Esophagus mucosa (tissue), 1 donor: ENCODE measurements at places on chromosomes 6 and 20.

- no peak for ATAC-seq
Observed at GRCh38 chr20:1722513-1723050, 65.0 kb upstream of the SIRPG start.

DNA sequence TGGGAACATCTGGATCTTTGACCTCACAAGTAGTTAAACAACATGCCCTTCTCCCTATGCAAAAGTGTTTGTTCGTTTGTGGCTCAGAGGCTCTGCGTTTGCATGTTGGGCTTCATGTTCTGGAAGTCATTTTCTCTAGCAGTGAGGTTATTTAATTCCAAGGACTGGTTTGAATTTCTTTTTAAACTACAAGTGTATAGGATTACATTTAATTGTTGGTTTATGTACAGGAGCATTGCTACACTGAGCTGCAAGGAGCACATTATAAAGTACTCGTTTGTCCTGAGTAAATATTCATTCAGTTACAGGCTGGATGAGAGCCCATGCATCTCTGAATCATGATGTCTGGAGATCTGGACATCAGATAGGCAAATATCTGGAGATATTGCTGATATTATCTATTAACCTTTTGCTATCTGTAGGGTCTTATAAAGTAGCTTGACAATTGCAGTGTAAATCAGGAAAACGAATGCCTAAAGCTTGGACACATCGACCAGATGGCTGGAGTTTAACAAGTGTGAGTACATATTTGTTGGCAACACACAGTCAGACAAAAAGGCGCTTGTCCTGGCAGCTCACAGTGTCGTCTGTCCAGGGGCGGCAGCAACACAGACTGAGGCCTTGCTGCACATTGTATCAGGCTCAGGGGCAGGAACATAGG is 84.6 kb downstream of the PDE7B start:
- no peak for ATAC-seq

GRCh38 chr6:120853489-120853888 is 480.8 kb downstream of the TBC1D32 start:
- no peak for ATAC-seq

DNA sequence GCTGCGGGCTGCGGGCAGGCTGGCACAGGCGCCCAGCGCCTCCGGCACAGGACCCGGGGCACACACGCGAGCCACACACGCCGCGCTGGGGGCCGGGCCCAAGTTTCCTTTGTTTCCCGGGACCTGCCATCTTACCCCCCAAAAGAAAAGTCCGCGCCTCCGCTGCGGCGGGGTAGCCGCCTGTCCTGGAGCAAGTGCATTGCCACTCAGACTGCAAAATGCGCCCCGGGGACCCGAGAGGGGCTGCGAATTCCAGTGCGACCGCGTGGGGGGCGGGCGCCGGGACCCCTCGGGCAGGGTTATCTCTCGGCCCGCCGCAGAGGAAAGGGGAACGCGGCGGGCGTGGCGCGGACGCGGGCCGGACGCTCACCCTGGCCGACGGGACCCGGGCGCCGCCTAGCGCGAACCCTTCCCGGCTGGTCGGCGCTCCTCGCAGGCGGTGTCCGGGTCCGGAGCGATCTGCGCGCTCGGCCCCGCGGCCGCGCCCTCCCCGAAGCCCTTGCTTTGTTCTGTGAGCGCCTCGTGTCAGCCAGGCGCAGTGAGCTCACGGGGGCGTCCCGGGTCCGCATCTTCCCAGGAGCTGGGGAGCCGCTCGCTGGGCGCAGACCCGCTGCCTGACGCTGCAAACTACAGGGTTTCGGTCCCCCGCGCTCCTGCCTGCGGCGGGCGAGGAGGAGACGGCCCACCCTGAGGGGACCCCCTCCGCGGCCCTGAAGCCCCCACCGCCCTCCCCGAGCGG is 639 bp upstream of the CD24 start:
- ATAC-seq, result peak; percentile 62

DNA sequence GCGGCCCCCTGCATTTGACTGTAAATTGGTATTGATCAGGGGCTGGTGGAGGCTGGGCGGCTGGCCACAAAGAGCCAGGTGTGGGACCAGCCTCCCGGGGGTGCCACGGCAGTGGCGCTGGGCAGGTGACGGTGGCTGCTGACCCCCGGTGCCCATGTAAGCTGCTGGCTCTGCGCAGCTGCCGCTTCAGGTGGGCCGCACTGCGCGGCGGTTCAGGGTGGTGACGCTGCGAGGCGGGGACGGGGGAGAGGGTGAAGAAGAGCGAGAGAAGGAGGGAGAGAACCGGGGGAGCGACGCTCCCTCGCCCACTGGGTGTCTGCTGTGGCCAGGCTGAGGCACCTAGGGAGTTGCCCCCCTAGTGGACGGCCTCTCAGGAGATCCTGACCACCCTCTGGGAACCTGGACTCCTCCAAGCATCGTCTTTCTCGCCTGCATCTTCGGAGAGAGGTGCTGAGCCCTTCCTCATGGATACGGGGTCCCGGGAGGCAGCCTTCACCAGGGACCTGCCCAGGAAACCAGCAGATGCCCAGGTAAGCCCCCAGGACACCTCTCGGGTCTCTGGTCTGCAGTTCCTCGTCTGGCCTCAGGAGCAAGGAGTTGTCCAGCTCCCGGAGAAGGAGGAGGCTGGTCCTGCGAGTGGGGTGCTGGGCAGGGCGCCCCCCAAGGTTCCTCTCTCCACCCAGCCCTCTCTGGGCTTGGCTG is 77.5 kb upstream of the GATA5 start:
- ATAC-seq, result no peak

- no peak for ATAC-seq
Observed at GRCh38 chr6:90107771-90108282, 188.8 kb downstream of the BACH2 start.

- no peak for ATAC-seq
Observed at GRCh38 chr6:36495086-36495485, 52.2 kb downstream of the STK38 start.

DNA sequence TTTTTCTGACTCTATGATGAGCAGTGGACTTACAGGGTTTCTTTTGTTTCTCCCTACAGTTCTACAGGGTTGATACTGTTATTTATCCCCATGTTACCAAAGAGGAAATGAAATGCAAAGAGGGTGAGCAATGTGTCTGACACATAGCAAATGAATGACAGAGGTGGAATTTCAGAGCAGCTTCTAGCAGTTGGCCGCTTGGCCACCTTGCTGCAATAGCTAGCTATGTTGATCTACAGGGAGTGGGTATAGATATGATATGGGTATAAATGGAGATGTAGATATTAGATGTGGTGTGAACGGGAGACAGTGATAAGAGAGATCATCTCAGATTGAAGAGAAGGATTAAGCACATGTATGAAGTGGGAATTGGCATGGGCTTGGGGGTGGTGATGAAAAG is 10.9 kb upstream of the SLC22A3 start:
- ATAC-seq, result peak; percentile 89

DNA sequence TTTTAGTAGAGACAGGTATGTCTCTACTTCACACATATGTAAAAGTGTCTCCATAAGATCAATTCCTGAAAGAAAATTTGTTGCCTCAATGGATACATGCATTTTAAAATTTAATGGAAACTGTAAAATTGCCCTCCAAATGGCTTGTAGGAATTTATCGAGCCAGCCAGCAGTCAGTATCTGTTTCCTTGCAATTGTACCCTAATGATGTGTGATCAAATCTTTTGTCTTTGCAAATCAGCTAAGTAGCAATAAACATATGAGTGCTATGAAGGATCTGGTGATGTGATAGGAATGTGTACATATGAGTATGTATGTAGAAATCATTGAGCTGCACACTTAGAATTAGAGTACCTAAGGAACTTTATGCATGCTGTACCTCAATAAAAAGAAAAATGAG is 253.0 kb downstream of the MAFB start:
- ATAC-seq, result no peak

DNA sequence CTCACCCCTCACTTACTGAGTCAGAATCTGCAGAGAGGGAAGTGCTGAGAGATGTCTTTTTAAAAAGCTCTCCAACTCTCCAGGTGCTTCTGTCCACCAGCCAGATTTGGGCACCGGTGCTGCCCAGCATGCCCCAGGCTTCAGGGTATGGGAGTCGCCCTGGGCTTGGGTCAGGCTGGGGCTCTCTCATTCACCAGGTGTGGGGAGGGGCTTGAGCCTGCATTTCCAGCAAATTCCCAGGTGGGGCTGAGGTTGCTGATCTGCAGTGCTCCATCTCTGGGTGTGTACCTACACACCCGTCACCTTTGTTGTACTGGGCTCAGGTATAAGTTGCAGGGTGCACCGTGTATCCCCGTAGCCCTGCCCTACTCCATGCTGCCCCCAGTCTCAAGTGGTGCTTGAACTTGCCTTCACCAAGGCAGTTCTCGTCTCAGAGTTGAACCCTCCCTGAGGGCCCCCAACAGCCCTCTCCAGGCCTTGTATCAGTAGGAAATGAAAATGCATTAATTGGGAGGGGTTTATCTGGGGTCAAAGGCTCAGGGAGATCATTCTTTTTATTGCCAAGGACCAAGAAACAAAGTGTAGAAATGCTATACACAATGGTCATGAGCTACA is 23.5 kb downstream of the PPP1R3G start:
- peak; percentile 10 for ATAC-seq

GRCh38 chr6:24233813-24234442 is 107.9 kb downstream of the NRSN1 start:
- ATAC-seq, result no peak

DNA sequence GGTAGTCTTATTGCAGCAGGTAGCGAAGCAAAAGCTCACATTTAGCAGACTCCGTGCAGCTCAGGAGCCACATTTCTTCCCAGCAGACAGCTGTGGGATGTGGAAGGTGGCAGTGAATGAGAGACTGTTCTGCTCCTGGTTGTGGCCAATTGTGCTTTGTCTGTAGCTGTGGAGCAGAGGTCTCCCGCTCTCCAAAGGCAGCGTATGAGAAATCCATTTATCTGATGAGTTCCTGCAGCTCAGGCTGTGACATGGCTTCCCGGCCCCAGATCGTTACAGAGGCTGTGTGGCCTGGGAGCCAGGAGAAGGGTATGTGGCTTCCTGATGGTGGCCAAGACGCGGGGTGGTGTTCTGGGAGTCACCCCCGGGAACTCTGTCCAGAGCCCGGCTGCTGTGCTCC is 64.5 kb upstream of the KIF16B start:
- no peak for ATAC-seq

GRCh38 chr6:136592930-136593673 is 42.9 kb upstream of the MAP7 start:
- no peak for ATAC-seq

DNA sequence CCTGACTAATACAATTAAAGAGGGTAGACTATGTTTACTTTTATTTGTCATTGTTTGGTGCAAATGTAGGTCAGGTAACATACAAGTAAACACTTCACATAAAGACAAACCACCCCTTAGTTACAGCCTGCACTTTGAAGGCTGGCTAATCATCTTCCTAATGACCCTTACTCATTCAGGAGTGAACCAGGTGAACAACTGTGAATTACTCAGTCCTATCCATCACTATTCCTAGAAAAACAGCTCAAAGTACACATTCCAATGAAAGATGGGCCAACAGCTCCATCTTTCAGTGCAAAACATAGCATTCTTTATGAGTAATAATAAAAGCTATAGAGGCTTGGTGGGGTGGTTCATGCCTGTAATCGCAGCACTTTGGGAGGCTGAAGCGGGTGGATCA is 78.2 kb downstream of the FRK start:
- ATAC-seq, result no peak

- ATAC-seq, result no peak
Observed at GRCh38 chr20:5748246-5748645, 2.0 kb upstream of the SHLD1 start.
